Activated naive CD8-positive, alpha-beta T cell treated with anti-CD3 and anti-CD28 coated beads, Interleukin-2, amount 10 ng/mL, durations not matched to agents 7 days and 5 days (primary cell): ENCODE measurements at places on chromosomes 7 and 10. TPM values are rescaled to one million over a fixed set of nuclear protein-coding genes. Genes with fewer than 3 reads are reported as not detected.
A peak's percentile ranks its signal among the peaks of the same experiment; 100 is the strongest.

SLC13A1 gene
- total RNA-seq, result not detected

GRCh38 chr10:27450225-27450624, 53.9 kb upstream of the RAB18 start:
- no peak for DNase-seq
- no peaks in the 10 kb centered on the region for H3K36me3 ChIP-seq
- H3K4me3 ChIP-seq, result no peak overlapping the region
- H3K27me3 ChIP-seq, result peaks cover 7% of the 10 kb centered on the region
- H3K4me1 ChIP-seq, result peaks cover 6% of the 10 kb centered on the region
- H3K27ac ChIP-seq, result no peak overlapping the region

APBB1IP gene
- total RNA-seq, result 81.1 TPM

GRCh38 chr10:95759233-95759826, 3.4 kb downstream of the ENTPD1 start:
- peaks cover 16% of the 10 kb centered on the region for H3K27me3 ChIP-seq
- peak overlapping the region; percentile 41 for H3K4me3 ChIP-seq
- H3K27ac ChIP-seq, result peak overlapping the region; percentile 80
- peaks cover 11% of the 10 kb centered on the region for H3K36me3 ChIP-seq
- peaks cover 45% of the 10 kb centered on the region for H3K4me1 ChIP-seq
- DNase-seq, result no peak

- no peaks in the 10 kb centered on the region for H3K36me3 ChIP-seq
- no peak for DNase-seq
- H3K27ac ChIP-seq, result no peak overlapping the region
- H3K4me1 ChIP-seq, result no peaks in the 10 kb centered on the region
Observed at GRCh38 chr10:108450280-108450679, 1285.8 kb upstream of the SORCS1 start.

DNA sequence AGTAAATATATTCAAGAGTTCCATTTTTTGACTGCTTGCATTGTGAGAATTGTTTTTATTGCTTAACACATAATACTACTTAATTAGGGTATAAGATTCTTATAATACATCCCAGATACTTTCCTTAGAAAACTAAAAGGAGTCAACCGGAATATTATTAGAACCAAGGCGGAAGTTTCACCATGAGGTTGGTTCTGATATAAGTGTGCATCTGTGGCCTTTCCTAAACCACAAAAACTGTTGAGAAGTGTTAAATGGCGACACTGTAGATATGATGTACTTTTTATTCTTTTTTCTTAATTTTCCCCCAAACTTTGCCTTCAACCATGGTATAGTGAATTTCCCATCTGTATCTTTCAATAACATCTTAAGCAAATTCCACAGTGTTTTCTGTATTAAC, 32.3 kb upstream of the INHBA start:
- H3K27me3 ChIP-seq, result peaks cover 6% of the 10 kb centered on the region
- no peak overlapping the region for H3K4me3 ChIP-seq
- H3K27ac ChIP-seq, result no peak overlapping the region
- H3K36me3 ChIP-seq, result no peaks in the 10 kb centered on the region
- H3K4me1 ChIP-seq, result peaks cover 6% of the 10 kb centered on the region
- DNase-seq, result no peak
